Activated CD4-positive, alpha-beta T cell treated with anti-CD3 and anti-CD28 coated beads, Interleukin-10, Interleukin-2, amounts not matched to agents 100 ng/mL and 50 ng/mL, durations not matched to agents 16 hours and 8 hours (primary cell): ENCODE measurements at places on chromosomes 2 and 18.

DNA sequence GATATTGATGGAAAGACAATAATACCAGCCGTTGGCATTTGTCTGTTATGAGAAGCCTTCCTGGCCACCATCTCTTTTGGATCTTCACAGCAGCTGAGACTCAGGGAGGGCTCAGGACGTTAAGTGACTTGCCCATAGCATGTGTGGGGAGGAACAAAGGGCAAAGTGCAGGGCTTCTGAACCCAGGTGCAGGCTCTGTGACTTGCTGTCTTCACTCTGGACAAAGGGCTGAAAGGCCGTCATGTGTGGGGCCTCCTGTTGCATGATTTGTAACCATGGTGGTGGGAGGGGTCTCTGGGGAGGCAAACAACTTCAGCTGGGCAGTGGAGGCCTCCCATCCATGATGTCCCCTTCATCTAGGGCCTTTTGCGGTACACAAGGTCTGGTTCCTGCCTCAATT, 65.5 kb upstream of the SIX2 start:
- DNase-seq, result no peak

GRCh38 chr2:206158563-206159345, 490 bp downstream of the NDUFS1 start:
- no peak for DNase-seq

- no peak for DNase-seq
Observed at GRCh38 chr2:42230891-42231290, 61.7 kb downstream of the EML4 start.

DNA sequence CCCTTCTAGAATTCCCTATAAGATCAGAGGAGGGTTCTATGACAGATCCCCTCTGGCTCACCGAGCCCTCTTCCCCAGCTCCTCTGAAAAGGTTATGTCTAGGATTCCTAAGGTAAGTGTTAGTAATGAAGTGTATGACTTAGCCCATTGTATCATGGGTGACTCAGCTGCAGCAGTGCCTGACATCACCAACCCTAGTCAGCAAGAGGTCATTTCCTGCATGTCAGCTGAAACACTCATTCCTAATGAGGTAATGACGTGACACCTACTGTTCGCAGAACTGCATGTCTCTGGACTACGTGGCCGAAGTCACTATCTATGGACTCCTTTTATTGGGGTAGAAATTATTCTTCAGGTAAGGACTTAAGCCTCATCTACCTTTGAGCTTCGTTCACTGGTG, 196.1 kb upstream of the MYT1L start:
- DNase-seq, result peak; percentile 2

- peak; percentile 48 for DNase-seq
Observed at GRCh38 chr18:13216711-13217465, 1.7 kb upstream of the LDLRAD4 start.

GRCh38 chr2:99495115-99495860, 5.5 kb upstream of the REV1 start:
- no peak for DNase-seq

DNA sequence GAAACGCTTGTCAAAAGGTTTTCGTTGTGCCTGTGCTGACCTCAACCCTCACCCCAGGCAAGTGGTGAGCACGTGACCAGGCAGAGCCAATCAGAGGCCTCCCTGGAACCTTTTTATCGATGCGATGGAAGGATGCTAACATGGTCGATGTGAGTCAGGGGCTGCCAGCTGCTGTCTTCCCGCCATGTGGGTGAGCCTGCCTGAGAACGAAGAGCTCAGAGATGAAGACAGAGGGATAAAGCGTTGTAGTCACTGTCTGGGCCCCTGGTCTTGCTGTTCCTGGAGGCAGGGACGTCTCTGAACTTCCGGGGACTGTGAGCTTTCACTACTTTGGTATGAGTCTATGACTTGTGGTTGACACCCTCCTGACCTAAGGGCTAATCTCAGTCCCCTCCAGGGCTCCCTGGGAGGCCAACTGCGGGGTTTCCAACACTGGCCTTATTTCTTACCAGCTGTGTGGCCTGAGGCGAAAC, 18.6 kb downstream of the DNMT3A start:
- peak; percentile 68 for DNase-seq

DNA sequence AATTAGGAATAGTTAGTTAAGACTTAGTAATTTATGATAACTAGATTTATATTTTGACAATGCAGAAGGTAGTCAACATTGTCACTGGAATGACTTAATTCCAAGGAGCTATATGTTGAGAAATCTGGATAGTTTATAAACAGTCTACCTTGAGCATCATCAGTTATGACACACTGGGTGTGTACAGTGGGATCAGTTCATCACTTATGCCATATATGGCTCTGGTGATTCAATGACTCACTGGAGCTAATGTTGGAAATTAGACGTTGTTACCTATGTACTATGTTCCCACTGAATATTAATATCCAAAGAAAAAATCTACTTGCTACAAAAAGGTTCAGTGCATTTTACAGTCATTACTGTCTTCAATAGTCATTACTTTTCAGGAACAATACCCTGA, 34.0 kb upstream of the ITPRID2 start:
- DNase-seq, result no peak

DNA sequence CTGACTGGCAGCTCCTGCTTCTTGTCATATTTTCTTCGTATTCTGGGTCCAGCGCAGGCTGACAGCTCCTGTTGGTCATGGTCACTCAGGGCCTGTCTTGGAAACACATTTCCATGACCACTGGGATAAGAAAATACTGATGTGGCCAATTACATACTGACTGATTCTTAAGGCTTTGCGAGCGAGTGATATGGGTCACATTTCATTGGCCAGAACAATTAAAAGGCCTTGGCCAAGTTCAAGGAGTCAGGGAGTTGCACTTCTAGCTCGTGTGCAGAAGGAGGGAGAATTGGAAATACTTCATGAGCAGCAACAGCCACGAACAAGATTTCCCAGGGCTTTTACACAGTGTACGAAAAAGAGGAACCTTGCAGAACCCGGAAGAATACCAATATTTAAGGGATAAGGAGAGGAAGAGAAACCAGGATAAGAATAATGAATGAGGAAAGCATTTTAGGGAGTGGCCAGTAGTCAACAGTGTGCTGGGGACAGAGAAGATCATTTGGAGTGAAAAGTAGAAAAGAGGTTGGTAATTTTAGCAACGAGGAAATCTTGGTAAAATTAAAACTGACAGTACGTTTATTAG, 149.5 kb downstream of the ATP9B start:
- DNase-seq, result no peak
